ENCODE measurements at places on chromosomes 11 and 22.

GRCh38 chr11:114011443-114011842, 36.5 kb downstream of the HTR3A start:
- no peak for DNase-seq

GRCh38 chr22:29574762-29575450, 6.0 kb downstream of the NIPSNAP1 start:
- peak; percentile 81 for DNase-seq

DNA sequence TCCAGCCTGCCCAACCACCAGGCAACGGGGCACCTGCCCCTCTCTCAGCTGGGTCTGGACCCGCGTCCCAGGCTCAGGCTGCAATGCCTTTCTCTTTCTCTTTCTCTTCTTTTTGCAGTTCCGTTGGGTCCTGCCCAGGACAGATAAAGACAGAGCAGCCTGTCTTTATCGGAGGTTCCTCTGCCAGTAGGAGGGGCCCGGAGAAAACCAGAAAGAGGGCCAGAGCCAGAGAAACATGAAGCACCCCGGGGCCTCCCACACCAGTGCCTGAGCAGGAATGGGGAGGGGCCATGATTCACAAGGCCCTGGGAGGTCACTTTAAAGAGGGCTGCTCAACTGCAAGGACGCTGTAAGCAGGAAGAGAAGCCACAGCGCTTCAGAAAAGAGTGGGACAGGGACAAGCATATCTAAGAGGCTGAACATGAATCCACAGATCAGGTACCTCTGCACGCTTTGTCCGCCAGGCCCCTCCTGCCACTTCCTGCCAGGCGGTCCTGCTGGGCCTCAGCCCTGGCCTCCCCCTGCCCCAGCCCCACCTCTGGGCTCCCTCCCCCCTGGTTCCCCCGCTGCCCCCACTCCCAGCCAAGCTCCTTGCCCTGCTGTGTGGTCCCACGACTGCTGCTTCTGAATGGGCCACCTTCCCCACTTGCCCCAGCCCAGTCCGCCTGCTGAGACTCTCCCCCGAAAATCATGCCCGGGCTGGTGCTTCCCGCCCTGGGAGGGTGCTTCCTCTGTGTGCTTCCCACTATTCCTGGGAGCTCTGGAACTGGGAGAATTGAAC, at the start of gene APOBEC3C:
TSS of gene APOBEC3C (plus strand) at position 316 of the 781 bp plus-strand sequence. CDS start at position 422, 106 bp downstream.
- peak; percentile 75 for DNase-seq

DNA sequence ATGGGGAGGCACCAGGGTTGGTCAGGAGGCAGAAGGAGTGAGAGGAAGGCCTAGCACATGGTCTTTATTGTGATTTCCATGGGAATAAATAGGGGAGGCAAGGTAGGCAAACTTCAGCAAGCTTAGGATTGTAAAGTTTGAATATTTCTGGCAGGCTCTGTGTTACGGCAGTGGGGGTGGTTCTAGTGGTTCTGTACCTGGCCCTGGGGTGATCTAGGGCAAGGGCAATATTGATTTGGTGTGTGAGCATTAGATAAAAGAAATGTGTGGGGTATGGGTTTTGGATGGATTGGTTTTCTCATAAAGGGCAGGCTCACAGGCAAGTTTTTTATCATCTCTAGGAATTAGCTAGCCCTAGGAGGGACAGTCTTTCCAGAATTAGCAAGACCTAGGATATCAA, 584.0 kb downstream of the OPCML start:
- no peak for DNase-seq

GRCh38 chr11:59999691-60000090, 17.3 kb upstream of the OOSP4B start:
- no peak for DNase-seq

Data from HepG2 (cell line).